Stimulated activated CD4-positive, alpha-beta T cell treated with anti-CD3 and anti-CD28 coated beads, Interleukin-12 subunit alpha, Interleukin-12 subunit beta, amount 100 ng/mL, for 24 hours (primary cell): ENCODE measurements at places on chromosomes 2 and 18.

DNA sequence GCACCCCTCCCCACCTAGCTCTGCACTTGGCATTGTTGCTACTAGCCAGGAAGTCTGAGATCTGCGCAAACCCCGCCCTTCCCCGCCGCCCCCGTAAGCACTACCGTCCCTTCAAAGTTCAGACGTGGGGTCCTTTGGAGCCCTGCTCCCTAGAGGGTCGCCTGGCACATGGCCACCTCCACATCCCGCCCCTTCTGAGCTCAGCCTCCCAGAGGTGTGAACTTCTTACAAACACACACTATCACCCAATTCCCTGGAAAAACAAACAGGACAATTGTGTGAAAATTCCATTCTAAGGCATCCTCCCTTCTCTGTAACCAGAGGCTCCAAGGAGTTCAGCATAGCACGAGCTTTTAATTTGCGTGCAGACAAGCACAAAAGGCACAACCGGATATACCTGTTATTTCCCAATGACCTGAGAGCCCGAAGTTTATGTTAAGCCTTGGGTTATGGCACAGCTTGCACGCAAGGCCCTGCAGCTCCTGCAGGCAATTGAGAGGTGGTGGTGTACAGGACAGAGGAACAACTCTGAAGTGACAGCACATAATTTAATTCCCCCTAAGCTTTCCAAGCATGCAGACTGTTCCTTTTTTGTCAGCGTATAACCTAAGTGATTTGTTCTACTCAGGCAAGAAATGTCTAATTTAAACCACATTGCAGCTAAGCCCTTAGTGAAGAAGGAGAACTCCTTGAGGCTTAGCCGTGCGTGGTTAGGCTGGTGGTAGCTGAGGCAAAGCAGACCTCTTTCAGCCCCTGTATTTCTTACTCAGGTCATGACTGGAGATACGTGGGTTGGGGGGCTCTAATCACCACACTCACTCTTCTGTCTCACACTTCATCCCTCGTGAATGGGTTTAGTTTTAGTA, 20.3 kb upstream of the CYP1B1 start:
- no peak for DNase-seq

DNA sequence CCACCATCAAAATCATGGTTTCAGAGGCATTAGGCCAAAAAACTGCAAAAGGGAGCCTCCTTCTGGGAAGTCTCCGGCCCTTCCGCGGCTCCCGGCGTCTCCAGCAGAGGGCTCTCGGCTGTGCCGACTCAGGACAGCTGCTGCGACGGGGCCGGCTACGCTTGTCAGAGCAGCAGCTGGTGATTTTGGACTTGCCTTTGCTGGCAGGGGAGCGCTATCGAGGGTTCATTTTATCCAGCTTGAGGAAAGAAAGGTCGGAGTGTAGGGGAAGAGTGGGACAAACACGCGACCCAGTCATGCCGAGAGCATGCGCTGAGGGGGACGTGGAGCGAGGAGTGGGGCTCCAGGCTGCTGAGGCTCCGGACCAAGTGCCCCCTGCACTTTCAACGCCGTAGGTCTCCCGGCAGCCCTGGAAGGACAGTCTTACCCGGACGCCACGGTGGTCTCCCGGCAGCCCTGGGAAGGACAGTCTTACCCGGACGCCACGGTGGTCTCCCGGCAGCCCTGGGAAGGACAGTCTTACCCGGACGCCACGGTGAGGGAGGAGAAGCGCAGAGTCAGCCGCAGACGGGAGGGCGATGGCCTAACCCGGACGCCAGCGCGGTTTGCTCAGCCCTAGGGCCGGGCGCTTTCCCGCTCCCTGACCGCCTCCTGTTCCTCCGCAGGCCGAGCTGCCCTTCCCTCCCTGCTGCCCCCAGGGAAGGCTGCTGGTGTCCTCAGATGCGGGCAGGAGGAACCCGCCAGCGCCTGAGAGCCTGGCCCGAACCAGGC, 21.7 kb downstream of the DDX18 start:
- DNase-seq = no peak

- DNase-seq = no peak
These were observed 211.3 kb upstream of the ARL4C start for GRCh38 chr2:234708091-234708683.

- DNase-seq = no peak
These were observed 28.4 kb downstream of the MCEE start for GRCh38 chr2:71101656-71102055.

GRCh38 chr2:241941691-241942301, 72.3 kb downstream of the RTP5 start:
- DNase-seq = no peak

DNA sequence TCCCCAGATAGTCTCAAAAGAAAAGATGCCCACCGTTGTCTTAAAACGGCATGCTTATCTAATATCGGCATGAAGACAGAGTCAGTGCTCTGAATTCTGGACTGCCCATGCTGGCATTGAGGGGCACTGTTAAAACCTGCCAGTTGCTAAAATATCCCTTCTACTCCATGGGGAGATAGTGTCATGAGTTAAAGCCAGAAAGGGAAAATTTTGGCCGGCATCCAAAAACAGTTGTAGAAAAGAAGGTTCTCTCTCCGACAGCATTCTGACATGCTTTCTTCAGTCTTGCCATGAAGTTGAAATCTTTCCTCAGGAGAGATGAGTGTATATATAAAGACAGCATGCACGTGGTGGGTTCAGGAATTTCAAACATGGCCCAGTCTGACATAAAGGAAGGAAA, 401.3 kb upstream of the PIK3C3 start:
- DNase-seq = no peak

DNA sequence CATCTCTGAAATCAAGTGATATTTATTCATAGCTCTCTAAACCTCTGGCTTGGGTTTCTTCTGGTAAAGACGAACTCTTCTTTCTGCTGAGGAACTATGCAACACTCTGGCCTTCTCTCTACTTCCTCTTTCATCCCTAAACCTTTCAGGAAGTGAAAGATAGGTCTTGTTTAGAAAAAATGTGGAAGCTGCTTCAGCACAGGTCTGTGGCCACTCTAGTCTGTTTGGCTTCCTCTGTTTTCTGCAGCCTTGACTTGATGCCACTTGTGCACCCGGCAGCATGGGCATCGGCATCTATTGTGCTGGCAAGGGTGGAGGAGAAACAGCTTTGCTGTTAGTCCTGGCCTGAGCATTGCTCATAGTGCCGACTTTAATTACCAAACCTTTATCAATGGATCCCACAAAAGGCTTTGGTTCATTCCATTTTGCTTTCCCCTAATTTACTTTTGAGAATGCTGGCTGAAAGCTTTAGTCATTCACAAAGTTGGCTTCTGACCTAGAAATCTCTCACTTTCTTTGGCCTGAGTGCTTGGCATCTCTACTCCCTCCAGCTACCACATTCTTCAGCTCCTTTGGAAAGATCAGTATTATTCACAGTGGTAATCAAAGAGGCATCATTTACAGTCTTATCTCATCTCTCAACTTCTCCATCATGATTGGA, 32.0 kb upstream of the GPR39 start:
- DNase-seq = no peak

GRCh38 chr2:174493549-174494331, 6.9 kb upstream of the GPR155 start:
- no peak for DNase-seq

- DNase-seq = no peak
These were observed 16.7 kb upstream of the PDIA6 start for GRCh38 chr2:10829299-10829698.

GRCh38 chr2:173171924-173172643, 96.4 kb downstream of the MAP3K20 start:
- no peak for DNase-seq

GRCh38 chr2:73000808-73001570, 70.5 kb downstream of the SFXN5 start:
- no peak for DNase-seq
